Esophagus muscularis mucosa (tissue), 4 donors: ENCODE measurements at places on chromosomes 16 and 17. TPM values are rescaled to one million over a fixed set of nuclear protein-coding genes. Genes with fewer than 3 reads are reported as not detected.

CORO1A gene
- total RNA-seq, result 29.1 TPM

ATP2A3 gene
- 17.9 TPM for total RNA-seq

DNA sequence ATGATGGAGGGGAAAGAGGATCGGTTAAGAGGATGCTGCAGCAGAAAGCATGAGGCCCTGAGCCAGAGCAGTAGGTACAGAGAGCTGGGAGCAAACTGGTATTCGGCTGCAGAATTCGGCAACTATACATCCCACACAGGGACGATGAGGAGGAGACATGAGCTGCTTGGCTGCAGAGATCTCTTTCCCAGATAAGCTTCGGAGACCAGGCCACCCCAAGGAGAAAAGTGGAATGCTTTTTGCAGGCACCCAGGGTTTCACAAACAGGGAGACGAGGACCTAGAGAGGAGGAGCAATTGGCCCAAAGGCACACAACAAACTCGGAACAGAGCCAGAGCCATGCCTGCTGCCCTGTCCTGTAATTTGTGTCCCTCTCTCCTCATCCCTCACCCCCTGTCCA, 62.0 kb downstream of the TMEM132E start:
- DNase-seq, result no peak

- no peak for DNase-seq
These were observed 1.1 kb upstream of the RNF213 start for GRCh38 chr17:80259457-80260068.

DNA sequence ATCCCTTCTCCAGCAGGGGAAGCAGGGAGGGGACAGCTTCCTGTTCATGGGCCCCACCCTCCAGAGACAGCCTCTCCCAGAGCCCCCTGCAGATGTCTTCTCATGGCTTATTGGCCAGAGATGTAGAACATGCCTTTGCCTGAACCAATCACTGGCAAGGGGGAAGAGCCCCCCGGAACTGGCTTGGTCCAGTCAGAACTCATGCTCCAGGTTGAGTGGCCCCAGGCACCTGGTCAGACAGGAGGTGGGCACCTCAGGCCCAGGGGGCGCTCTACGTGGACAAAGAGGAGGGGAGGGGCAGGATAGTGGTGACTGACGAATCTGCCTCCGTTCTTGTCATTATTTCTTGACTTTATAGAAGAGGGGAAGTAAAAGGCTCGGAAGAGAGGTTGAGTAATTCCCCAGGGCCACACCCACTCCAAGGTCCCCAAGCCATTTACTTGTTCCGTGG, 23.6 kb downstream of the RAB11FIP4 start:
- no peak for DNase-seq

GRCh38 chr17:35293151-35293847, 50.4 kb downstream of the SLFN5 start:
- DNase-seq, result no peak

DNA sequence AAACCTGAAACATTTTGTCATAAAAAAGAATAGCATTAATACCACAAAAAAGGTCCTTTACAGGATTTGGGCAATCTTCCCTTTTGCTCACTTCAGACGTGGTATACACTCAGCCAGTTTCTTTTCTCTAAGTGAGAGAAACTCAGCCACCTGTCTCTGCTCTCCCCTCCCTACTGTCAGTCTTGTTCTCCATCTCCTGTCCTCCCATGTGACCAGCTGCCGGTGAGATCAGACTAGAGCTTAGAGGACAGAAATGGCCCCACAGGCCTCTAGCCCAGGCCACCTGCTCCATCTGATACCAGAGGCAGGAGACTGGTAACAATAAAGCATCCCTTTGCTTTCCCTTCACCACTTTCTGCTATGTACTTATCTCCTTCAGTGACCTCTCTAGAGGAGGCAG, 34.9 kb downstream of the CMC2 start:
- DNase-seq, result no peak
